ENCODE measurements at places on chromosomes 6 and 20.

DNA sequence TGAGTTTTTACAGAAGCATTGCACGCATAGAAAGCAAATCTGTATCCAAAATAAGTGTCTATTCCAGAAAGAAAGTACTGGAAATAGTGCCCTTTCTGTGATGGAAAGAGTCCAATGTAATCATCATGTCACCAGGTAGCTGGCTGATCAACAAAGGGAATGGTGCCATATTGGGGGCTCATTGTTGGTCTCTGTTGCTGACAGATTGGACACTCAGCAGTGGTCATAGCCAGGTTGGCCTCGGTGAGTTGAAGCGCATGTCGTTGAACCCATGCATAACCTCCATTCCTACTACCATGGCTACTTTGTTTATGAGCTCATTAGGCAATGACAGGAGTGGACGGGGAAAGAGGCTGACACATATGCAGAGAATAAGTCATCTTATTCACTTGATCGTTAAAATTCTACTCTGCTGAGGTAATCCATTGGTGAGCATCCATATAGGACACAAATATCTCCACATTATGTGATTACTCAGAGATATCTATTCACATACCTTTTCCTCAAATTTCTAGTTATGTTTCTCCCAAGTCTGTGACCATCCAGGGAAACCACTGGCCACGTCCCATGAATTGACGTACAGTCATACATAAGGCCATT, 560.5 kb downstream of the HAO1 start:
- no peak for DNase-seq

DNA sequence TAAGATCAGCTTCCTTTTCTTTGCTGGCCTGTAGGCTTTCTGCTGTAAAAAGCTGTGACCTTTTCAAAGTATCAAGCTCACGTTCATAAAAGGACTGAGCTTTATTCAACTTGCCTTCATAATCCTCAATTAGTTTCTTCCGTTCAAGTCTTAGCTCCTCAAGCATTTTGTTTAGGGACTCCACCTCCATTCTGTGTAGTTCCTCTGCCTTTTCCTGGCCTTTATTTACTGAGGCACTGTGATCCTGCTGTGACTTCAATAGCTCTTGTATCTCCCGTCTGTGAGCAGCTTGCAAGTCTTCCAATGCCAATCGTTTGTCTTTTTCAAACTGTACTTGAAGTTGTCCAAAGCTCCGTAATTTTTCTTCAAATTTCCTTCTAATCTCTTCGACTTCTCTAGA, 54.4 kb downstream of the FAM184A start:
- DNase-seq = no peak

DNA sequence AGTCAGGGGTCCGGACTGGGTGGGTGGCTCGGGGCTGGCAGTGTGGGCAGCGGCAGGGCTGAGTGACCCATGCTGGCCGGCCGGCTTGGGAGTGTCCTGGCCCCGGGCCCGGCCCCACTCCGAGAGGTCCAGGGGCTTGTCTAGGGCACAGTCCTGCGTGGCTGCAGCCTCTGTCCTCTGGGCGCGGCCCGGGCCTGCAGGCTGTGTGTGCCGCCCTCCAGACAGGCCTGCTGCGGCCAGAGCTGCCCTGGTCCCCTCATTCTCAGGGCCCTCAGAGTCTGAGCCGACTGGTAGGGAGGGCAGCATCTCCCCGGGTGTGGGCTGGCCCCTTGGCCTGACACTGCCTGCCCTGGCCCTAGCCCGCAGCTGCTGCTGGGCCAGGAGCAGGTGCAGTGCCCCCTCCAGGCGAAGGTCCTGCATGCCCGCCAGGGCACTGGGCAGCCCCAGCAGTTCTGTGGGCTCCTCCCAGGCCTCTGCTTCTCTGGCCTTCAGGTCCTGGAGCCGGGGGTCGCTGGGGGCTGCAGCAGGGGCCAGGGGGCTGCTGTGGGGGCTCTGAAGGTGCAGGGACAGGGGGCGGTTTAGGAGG, 6.9 kb upstream of the CABLES2 start:
- peak; percentile 60 for DNase-seq

GRCh38 chr6:20542927-20543602, 8.8 kb downstream of the CDKAL1 start:
- DNase-seq = no peak

DNA sequence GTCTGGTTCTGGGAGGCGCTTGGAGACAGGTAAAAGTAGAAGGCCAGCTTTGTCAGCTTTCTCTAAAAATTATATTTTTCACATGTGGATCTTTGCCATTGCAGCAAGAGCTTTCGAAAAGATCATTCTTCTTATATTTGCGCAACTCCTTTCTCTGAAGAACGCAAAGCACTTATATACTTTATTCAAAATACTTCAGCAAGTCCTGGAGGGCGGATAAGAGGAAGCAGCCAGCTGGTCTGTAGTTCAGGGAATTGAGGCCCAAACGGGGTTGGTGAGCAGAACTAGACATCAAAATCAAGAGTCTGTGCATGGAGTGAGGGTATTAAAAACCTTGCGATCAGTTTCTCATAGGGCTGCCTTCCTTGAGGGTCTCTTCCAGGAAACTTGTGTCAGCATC, 182.3 kb downstream of the DTNBP1 start:
- no peak for DNase-seq

DNA sequence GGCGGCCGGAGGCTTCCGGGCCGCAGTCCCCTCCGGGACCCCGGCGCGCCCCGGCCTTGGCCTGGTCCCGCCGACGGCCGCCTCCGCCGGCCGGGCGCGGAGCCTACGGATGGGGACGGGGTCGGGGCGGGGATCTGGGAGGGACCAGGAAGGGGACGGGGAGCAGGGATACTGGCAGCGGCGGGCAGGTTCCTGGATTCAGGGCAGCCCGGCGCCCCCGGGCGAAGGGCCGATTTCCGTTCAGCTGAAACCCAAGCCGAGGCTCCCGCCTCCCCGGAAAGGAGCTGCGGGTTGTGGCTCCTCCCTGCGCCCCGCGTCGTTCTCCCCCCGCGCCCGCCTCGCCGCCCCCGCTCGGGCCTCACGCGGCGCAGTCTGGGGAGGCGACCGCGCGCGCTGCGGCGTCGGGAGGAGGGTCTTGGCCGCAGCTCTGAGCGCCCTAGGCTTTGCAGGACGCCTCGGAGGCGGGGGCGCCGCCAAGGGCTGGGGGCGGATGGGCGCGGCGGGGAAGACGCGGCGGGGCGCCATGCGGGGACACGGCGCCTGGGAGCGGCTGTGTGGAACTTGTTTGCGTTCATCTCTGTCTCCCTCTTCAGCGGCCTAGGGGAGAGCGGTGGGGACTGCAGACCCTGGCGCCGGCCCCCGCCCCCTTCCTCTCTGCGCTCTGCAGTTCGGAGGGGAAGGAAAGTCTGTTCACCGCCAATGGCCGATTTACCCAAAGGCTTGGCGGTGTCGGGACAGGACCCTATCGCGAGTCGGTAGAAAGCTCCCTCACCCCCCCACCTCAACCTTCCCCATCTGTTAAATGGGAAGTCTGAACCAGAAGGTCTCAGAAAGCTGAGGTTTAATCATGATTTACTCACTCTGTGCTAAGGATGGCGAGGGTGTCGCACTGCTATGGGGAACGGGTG, 22.7 kb upstream of the TMEM181 start:
- DNase-seq = peak; percentile 78

DNA sequence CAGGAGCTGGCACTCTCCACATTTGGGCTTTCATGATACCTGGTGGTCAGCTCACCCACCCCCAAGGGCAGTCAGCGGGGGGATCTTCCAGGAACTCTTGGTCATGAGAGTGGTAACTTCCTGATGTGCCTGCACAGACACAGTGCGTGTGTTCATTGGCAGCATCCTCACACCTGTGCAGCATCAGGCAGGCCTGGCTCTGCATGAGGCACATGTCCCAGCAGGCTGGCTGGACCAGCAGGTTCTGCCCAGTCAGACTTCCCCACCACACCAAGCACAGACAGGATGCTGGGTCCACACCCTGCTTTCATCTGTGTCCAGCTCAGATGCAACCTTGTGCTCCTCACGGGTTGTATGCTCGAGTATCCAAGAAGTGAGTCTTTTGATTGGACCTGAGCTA, 15.7 kb upstream of the UNC93A start:
- DNase-seq = no peak

DNA sequence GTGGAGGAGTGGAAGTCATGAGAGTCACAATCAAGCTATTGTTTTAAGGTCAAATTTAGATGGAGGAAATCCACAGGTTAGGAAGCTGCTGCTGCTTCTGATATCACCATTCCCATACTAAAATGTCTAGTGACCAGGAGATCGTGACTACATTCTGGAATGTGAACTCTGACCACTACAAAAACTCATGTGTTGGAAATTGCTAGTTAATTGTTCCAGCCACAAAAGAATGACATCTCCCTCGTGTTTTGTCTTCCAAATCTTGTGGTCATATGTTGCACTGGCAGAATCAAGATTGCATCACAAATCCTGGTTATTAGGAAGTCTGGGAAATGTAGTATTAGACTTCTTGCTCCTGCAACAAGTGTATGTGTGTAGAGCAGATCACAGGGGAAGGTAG, 441.9 kb downstream of the CD109 start:
- DNase-seq = no peak

- DNase-seq = no peak
Observed at GRCh38 chr6:54988576-54988975, 142.0 kb downstream of the FAM83B start.

- no peak for DNase-seq
Observed at GRCh38 chr20:10288954-10289646, 70.5 kb downstream of the SNAP25 start.

DNA sequence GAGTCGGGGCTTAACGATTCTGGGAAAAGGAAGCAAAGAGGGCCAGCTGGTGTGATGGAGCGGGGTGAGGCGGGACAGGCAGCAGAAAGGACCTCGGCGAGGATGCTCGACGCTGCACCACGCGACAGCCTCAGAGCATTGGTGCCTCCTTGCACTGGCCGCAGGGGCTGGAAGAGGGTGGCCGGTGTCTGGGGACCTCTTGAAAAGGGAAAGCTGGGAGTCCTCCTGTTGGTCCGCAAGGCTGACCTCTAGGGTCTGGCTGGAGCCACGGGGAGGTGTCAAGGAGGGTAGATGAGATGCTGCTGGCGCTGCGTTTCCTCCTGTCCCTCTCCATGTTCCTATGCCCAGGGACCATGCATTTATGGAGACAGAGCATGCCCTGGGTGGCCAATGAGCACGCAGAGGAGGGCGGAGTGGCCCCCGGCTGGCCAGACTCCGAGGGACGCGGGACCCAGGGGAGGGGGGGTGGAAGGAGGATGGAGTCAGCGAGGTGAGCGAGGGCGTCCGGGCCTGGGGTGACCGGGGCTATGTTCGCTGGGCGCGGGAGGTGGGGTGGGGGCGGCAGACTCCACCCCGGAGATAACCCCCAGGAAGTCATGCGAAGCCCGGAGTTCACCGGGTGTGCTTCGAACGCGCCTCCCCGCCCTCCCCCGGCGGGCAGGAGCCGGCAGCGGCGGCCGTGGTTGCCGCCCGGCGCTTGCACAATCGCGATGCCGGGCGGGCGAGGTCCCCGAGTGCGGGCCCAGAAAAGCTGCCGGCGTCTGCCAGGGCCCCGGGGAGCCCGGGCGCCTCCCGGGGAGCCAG, at the start of gene CYP24A1:
TSS of gene CYP24A1 (minus strand) at position 334 of the 804 bp plus-strand sequence. CDS start 407 bp downstream, outside the sequence.
- DNase-seq = peak; percentile 45

DNA sequence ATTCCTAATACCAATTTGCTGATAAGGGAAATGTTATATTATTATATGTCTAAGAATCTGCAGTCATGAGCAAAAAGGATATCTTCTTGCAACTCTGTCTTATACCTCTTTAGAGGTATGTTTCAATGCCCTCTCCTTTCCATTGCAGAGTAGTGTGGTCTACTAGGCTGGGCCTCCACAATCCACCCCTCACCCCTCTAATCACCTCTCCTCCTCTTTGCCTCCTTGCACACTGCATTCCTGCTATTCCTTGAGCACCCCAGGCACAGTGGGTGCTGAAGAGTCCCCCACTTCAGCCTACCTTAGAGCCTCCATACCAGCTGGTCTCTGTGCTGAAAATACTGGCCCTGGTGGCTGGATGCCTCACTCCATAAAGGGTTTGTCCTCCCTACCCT, 26.9 kb downstream of the ARMC2 start:
- no peak for DNase-seq

- no peak for DNase-seq
Observed at GRCh38 chr6:75691012-75691411, 58.0 kb upstream of the MYO6 start.

DNA sequence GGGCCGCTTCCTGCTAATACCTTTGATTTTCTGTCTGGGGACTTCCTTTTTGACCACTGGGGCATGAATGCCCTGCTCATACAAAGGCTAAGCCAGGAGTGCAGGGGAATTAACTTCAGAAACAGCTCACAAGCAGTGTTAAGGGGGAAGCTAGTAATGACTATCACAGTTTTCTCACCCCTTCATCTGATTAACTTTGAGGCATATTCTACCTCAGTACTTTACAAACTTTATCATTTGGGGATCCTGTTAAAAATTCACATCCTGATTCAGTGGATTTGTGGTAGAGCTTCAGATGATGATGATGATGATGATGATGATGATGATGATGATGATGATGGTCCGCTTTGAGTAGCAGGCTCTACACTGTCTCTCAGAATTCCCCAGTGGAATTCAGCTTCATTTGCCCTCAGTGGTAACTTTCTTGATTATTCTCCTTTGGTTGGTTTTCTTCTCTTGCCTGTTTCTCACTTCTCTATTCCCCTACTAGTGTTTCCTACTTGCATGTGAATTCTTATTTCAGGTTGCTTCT, 78.4 kb upstream of the TMEM170B start:
- no peak for DNase-seq

DNA sequence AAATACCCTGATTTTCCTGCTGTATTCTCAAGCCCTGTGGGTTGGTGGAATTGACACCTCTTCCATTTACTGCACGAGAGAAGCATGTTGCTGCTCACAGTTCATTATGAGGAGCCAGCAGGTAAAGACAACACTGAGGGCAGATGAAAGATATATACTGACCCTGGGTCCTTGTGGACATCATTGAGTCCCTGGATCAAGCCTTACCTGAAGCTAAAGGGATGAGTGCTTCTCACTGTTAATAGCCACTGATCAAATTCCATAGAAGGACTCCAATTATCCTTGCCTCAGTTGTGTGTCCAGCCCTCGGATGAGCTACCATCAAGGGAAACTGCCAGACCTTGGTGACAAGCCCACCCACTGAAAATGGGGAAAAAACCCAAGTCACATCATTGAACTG, 7.7 kb upstream of the SIGLEC1 start:
- DNase-seq = no peak

DNA sequence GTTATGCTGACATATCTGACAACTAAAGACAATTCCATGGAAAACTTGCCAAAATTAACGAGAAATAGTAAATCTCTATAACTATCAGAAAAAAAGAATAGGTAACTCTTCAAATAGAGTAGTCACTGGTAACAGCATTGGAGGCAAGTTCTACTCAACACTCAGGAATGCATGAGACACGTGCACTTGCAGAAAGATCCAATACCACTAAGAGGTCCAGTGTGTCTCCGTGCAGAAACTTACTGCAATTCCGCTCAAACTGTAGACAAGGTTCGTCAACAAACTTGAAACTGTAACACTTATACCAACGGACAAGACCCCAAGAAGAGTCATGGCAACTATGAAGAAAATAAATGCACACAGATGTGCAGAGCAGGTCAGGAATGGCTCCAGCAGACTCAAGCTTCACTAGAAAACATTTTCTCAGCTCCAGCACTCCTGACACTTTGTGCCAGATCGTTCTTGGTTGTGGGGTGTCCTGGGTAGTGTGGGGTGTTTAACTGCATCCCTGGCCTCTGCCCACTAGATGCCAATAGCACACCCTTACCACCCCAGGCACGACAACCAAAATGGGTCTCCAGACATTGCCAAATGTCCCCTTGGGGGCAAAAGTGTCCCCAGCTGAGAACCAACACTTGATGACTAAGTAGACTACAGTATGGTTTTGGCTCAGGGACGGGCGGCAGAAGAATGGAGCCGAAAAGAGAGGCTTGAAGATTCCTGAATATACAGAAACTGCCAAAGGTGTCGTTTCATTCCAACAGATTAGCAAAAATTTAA, 134.8 kb downstream of the DTNBP1 start:
- DNase-seq = no peak

- no peak for DNase-seq
Observed at GRCh38 chr6:137973201-137973600, 106.1 kb downstream of the TNFAIP3 start.

All from WTC11 (cell line).